NK-92 treated with Interleukin-12 subunit alpha and Interleukin-12 subunit beta, amount 100 ng/mL, for 24 hours (cell line): ENCODE measurements at places on chromosomes 16 and 17.

GRCh38 chr17:28178800-28179199, 136.3 kb downstream of the NLK start:
- no peak for DNase-seq

DNA sequence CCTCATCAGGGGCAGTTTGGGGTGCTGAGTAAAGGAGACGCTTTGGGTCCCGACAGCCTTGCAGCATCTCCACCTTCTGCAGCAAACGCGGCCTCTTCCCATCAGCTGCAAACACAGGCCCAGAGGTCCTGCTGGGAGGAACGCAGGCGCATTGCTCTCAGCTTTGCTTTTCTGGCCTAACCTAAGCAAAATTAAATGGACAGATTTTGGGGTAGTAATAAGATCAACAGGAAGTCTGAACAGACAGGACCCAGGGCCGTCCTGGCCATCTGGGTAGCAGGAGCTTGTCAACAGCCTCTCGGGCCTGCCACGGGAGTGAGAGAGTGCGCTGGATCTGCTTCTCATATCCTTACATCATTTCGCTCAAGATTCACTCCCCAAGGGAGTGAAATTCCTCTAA, 7.2 kb downstream of the NUBP1 start:
- DNase-seq, result no peak

- DNase-seq, result no peak
These were observed 2.1 kb downstream of the CES1 start for GRCh38 chr16:55830658-55831294.

DNA sequence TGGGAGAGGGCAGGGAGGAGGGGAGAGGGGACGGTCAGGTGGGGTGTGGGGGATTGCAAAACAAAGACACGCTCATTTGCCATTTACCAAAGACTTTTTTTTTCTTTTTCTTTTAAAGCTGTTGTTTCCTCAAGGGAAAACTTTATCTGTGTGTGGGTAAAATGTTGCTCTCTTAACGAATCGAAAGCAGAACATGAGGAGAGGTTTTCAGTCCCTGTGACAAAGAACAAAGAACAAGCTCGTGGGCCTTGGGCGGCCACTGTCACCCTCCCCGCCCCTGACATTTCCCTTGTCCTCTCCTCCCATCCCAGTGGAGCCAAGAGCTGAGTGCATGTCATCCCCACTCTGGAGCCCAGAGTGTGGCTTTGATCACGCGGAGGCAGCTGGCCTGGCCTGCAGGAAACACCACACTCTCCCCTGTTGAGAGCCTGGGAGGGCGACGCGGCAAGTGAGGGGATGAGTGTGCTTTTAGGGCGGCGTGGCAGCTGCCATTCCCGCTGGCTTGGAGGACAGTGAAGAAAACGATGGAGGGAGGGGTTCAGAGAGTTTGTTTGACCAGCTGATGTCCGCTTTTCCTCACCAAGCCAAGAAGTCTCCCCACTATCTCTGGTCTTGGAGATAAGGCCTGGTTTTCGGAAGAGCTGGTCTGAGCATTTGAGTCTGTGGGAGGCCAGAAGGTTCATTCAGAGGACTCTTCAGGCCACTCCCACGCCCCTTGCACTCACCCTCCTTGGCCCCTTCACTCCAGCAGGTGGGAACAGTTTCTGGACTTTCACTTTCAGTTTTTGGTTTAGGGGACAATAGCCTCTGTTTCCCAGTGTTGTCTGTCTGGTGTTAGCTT, 11.4 kb downstream of the CCR7 start:
- DNase-seq, result no peak

- no peak for DNase-seq
These were observed 18.0 kb downstream of the ALOX12B start for GRCh38 chr17:8069587-8069860.

GRCh38 chr17:47978324-47978723, 7.4 kb downstream of the CDK5RAP3 start:
- DNase-seq, result no peak

- peak; percentile 32 for DNase-seq
These were observed 88.2 kb downstream of the IRF8 start for GRCh38 chr16:85986931-85987749.

- DNase-seq, result no peak
These were observed 20.4 kb downstream of the ACTG1 start for GRCh38 chr17:81492202-81492601.

DNA sequence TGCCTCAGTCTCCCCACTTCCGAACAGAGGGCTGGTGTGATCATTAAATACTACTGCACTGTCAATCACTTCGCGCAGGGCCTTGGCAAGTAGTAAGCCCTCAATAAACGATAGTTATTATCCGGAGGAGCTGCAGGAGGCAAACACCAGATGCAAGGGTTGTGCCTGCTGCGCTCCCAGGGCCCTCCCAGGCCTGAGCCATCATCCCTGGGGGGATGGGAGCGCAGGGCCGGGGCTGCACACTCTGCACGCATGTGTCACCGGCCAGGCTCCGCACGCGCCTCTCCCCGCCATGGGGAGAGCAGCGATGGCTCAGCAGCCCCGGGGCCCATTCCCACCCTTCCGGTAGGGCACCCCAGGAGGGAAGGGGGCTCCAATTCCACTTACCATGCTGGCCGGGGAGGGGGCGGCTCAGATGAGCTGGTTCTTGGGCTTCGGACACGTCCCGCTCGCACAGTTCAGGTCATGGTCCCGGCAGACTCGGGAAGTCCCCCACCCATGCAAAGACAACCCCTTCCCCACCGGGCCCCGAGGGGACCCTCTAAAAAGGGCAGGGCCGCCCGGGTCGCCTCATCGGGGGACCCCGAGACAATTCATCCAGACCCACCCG, 681 bp downstream of the XPO6 start:
- peak; percentile 52 for DNase-seq

GRCh38 chr17:78924481-78925151, 571 bp downstream of the TIMP2 start:
- DNase-seq, result no peak

- DNase-seq, result peak; percentile 31
These were observed 100.6 kb downstream of the PITPNC1 start for GRCh38 chr17:67477687-67478086.

DNA sequence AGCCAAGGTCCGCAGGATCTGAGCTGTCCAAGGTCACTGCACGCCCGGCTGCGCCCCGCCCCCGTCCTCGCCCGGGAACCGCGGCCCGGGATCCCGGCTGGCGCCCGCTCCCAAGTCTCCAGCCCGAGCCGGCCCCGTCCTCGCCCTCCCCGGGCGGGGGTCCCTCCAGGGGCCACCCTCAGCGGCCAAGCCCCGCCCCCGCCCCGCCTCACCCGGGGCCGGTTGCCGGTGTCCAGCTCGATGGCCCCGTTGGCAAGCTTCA, 216 bp downstream of the VPS9D1 start:
- DNase-seq, result no peak

DNA sequence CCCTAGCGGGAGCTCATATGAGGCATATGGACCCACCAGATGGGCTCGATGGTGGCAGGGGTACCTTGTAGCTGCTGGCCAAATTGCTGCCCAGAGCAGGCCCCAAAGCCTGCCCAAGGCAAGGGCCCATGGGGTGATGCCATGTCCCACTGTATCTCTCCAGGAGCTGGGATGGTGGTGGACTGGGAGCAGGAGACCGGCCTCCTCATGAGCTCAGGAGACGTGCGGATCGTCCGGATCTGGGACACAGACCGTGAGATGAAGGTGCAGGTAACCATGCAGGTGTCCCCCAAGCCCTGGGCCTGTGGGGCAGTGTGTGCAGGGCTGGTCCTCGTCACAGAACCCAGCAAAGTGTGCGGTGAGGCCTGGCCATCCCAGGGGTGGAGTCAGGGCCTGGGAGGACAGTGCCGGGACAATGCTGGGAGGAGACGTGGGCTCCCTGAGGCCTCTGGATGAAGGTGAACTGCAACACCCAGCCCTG, 34.1 kb upstream of the CHMP6 start:
- DNase-seq, result no peak

GRCh38 chr17:82445542-82445941, 5.0 kb downstream of the CYBC1 start:
- no peak for DNase-seq

DNA sequence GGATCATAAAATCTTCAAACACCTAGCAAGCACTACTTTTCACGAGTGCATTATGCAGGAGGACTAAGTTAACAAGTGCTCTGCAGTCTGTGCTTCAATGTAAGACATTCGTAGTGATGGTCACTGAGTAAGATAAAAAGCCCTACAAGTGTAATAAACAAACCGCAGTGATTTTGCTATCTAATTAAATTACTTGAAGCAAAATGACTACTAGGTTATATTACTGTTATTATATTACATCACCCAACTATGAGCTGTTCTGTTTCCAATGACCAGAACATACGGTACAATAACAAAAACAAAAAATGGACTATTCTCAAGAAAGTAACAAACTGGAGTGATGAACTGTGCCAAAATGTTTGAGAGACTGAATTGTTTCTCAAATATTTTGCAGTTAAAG, 11.2 kb downstream of the KLHL10 start:
- no peak for DNase-seq

- no peak for DNase-seq
These were observed 30.0 kb downstream of the SLC13A5 start for GRCh38 chr17:6683081-6683684.

DNA sequence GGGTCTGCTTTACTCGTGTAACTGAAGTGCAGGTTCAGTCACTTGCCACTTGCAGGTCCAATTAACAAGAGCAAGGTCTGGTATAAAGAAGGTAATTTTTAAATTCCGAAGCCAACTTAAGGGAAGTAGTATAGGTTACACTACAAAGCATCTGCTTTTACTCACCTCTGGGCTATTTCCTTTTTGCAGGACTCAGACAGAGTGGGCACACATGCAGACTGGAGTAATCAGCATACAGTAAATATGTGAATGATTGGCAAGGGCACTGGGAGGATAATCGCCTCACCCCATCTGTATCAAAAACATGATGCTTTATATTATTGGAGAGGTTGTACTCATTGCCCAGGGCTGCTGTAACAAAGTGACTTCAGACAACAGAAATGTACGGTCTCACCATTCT, 160.1 kb upstream of the CDH5 start:
- no peak for DNase-seq

- no peak for DNase-seq
These were observed 27.5 kb upstream of the HELZ start for GRCh38 chr17:67272312-67273047.

GRCh38 chr17:58269557-58270291, 11.0 kb downstream of the MPO start:
- DNase-seq, result no peak

GRCh38 chr17:7139400-7139799, 24.8 kb upstream of the ASGR2 start:
- no peak for DNase-seq

- no peak for DNase-seq
These were observed 526 bp upstream of the BORCS6 start for GRCh38 chr17:8190506-8190905.

GRCh38 chr16:10539236-10539635, 41.2 kb downstream of the EMP2 start:
- DNase-seq, result no peak

- no peak for DNase-seq
These were observed 42.2 kb downstream of the NDEL1 start for GRCh38 chr17:8477715-8478441.

GRCh38 chr16:83704656-83705055, 103.1 kb upstream of the HSBP1 start:
- no peak for DNase-seq

DNA sequence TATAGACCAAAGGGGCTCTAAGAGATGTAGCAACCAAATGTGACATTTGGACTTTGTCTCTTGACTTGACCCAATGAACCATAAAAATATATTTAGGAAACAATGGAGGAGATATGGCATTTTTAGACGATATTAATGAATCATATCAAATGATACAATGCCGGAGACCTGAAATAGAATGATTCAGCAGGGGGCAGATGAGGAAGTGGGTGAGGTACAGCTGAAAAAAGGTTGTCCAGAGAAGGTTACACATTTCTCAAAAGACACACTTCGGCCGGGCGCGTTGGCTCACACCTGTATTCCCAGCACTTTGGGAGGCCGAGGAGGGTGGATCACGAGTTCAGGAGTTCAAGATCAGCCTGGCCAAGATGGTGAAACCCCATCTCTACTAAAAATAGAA, 16.5 kb upstream of the SNN start:
- no peak for DNase-seq

DNA sequence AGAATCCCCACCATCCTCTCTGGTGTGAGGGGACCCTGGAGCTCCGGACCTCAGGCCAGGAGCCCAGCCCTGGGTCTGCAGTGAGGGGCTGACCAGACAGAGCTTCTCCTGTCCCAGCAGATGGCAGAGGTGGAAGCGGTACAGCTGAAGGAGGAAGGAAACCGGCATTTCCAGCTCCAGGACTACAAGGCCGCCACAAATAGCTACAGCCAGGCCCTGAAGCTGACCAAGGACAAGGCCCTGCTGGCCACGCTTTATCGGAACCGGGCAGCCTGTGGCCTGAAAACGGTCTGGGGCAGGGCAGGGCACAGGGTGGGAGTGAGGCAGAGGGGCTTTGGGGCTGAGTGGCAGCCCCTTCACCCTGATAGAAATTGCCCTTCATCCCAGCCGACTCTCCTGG, 527 bp downstream of the UNC45B start:
- no peak for DNase-seq

DNA sequence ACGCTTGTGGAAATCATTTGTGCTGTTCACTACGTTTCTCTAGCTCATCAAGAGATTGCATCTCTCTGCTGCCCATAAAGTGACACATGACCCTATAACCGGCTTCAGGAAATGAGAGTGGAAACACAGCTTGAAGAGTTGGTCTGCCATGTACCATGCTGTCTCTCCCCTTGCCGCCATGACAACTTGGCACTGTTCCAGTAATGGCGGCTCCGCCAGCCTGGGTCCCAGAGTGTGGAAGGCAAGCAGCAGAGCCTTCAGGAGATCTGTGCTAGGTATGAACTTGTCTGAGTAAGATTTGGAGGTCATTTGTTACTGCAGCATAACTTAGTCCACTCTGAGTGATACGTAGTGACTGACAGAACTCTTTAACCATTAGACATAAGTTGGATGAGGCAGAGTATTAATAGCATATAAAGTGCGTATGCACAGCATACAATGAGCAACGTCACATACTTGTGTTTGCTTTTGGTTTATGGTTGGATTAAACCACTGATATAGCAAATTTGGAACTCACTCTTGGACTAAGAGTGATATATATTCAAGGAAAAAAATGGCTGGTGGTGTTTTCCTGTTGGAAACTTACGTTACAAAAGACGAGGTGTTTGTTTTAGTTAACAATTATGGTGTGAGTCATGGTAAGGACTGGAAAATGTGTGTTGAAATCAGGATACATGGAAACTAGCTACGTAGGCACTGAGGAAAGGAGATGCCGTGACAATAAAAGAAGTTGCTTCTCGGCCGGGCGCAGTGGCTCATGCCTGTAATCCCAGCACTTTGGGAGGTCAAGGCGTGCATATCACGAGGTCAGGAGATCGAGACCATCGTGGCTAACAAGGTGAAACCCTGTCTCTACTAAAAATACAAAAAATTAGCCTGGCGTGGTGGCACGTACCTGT, 24.4 kb upstream of the PMP22 start:
- no peak for DNase-seq
